ENCODE measurements at places on chromosomes 6 and 20.

- DNase-seq = no peak
Observed at GRCh38 chr6:16659466-16660156, 101.6 kb downstream of the ATXN1 start.

- no peak for DNase-seq
Observed at GRCh38 chr20:45853484-45853883, 3.7 kb downstream of the ACOT8 start.

DNA sequence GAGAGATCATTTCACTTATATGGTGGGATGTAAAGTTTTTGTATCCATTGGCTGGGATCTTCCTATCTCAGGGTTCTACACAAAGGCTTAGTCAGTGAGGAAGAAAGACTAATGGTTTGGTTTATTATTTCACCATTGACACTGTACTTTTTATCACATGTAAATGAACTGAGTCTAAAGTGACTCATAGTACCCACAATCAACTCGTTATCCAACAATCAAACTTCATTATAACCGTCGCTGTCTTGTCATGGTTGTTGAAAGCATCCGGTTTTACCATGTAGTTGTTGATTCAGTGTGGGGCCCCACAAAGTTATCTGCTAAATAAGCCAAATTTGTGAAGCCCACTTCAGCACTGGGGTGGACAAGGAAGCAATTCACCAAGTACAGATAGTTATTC is 55.8 kb upstream of the MTRF1L start:
- no peak for DNase-seq

- DNase-seq = no peak
Observed at GRCh38 chr6:52590152-52590891, 13.5 kb upstream of the TRAM2 start.

DNA sequence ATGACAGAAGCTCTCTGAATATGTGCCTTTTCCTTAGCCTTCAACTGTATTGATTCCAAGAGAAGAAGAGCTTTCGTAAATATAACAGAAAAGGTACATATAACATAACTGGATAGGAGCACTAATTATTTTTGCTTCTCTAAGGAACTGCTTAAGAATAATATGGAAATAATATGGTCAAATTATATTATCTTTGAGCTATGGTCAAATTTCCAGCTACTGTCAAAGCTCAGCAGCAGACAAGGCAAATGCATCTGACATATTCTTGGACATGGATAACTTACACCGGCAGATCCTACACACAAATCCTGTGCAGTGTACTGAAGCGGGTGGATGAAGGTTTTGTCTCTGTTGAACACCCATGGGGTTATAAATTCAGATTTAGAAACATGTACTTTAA is 150.6 kb downstream of the HIVEP2 start:
- no peak for DNase-seq

- no peak for DNase-seq
Observed at GRCh38 chr6:154752022-154752421, 18.8 kb downstream of the SCAF8 start.
